ENCODE measurements at places on chromosomes 7 and 10.

DNA sequence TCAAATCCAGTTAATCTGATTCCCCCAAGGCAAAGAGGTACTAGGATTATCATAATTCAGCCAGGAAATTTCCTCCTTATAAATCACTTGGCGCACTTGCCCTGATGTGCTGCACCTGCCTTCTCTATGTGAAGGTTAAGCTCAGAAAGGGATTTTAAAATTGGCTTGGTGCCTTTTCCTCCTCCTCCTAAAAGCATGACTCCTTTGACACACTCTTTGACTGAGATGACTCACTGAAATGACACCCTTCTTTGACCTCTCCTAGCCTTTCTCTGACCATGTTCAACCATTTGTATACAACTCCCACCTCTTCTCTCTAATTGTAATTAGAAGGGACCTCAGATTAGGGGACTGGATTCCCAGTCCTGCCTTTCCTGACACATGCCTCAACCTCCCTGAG is 46.5 kb downstream of the ABLIM1 start:
- DNase-seq = no peak

DNA sequence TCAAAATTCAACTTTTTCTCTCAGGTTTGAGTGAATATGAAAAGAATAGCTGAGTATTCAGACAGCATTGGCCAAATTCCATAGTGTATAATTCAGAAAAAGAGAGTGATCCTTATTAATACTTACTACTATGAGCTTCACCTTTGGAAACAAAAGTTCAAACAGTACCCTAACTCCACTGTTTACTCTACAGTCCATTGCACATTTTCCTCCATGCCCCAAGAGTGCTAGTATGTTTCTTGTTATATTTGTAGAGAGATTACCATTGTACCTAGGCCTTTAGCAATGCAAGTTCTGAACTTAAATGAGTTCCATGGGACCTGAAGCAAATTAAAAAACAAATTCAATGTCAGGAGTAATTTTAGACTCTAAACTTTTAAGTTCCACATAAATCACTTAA is 48.1 kb downstream of the MAGI2 start:
- DNase-seq = no peak

GRCh38 chr10:24938076-24938475 is 14.3 kb downstream of the PRTFDC1 start:
- DNase-seq = no peak

DNA sequence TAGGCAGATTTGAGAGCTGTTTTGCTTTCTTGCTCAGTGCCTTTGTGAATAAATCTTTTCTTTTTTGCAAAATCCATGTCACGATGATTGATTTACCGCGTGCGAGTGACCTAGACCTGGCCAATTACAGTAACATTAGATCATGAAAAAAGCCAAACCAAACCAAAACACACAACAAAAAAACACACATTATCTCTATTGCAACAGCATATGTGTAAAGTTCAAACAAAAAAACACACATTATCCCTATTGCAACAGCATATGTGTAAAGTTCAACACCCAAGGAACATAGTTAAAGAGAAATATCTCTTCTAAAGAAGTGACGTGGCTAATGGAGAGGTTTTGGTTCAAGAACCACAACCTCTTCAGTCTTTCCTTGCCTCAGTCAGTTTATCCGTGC is 342.6 kb upstream of the NRG3 start:
- no peak for DNase-seq

DNA sequence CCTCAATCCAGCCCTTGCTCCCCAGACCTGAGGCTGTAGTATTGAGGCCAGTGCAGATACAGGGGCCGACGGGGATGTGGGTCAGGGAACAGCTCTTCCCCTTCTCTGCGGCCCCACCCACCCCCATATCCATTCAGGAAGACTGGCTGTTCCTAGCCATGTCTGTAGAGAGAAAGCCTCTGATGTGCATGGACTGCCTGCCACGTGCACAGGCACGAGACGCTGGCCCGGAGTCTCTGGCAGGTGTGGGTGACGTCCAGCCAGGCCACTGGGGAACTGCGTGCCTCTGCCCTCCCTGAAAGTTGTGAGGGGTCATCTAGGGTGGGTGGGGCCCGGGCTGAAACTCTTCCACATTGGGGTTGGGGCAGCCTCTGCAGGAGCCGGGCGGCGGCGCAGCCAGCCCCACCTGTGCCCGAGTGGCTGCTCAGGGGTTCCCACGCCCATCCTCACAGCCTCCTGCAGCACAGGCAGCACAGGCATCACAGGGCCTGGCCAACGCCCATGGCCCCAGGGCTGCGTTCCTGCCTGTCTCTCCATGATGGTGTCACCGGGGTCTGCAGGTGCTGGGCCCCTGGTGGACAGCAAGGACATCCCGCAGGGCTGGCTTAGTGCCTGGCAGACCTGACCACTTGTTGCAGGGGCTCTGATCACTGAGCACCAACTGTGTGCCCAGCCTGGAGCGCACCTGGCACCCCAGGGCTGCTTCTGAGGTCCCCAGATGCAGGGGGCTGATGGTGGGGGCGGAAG is 27.5 kb downstream of the MICALL2 start:
- DNase-seq = no peak

- peak; percentile 17 for DNase-seq
Observed at GRCh38 chr10:26269754-26270153, 53.2 kb downstream of the GAD2 start.

GRCh38 chr10:86391986-86392722 is 25.6 kb upstream of the GRID1 start:
- no peak for DNase-seq

- no peak for DNase-seq
Observed at GRCh38 chr10:51705774-51706173, 6.4 kb upstream of the CSTF2T start.

DNA sequence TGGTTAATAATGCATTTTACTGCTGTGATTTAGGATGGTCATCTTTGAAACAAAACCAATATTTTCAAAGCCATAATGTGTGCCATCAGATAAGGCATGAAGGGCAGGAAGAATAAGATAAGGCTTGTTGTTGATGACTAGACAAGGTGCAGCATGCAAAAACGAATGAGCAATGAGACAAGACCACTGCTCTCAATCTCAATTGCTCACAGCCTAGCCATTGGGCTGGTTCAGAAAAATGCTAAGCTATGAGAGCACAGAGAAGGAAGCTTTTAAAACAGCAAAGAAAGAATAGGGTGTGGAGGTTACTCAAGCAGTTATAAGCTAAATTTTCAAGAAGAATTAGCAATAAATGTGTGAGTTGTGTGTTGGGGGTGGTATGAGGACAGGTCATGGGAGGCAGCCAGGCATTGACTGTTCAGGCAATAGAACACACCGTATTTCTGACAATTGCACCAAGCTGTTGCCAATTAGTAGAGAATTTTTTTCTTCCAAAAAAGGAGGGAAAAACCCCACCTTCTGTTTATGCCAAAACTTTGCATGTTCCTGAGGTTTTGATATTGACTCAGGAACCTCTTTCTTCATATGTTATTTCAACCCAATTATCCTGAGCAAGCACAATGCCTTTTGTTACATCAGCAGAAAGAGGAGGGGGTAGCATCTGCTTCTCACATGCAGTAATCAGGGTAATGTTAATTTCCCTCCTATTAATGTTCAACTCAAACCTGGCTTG is 276.5 kb downstream of the HDAC9 start:
- DNase-seq = no peak

DNA sequence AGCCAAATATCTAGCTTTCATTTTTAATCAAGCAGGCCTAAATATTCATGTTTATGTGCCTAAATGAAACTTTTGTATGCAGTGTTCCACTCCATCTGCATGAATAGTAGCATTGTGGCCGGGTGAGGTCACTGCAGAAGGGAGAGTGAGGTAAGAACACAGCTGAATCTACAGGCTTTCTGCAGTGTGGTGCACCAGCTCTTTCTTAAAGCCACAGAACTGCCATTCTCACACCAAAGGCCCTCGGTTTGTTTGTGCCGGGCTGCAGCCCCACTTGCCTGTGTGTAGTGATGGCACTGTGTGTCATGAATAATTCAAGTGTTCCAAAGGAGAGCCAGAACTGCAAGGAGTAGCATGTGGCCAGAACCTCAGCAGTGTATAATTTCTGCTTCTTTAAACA is 204.1 kb downstream of the TRIL start:
- DNase-seq = no peak

- DNase-seq = peak; percentile 1
Observed at GRCh38 chr7:141864765-141865447, 23.6 kb upstream of the PRSS37 start.

GRCh38 chr7:1181031-1181430 is 21.0 kb upstream of the ZFAND2A start:
- DNase-seq = no peak

- no peak for DNase-seq
Observed at GRCh38 chr10:95392681-95393164, 101.9 kb upstream of the PDLIM1 start.

GRCh38 chr10:118047157-118047719 is 497 bp upstream of the RAB11FIP2 start:
- DNase-seq = no peak

- peak; percentile 50 for DNase-seq
Observed at GRCh38 chr7:41977151-41977651, 259.8 kb downstream of the GLI3 start.

DNA sequence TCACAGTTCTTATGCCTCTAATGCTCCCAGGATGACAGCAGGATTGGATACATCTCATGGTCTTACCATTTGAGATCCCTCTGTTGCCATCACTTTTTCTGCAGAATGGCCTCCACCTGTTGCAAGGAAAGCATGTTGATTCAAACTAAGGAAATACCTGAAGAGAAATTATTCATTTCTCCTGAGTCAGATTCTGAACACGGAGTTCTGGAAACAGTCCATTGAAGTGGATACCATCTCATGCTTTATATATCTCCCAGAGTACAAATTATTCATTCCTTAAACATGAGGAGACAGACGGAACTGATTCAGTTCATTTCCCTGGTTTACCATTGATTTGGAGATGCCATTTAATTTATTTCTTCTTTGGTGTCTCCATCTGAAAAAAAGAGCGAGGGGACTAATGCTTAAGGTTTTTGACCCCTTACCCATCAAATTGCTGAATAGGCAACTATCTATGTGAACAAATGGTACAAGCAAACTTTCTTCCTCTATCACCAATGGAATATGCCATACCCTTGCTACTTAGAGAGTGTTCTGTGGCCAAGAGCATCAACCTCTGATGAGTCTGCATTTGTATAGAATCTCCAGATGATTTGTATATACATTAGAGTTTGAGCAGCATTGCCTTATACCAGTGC is 305.0 kb upstream of the LRGUK start:
- DNase-seq = no peak

GRCh38 chr10:122475100-122475499 is 13.7 kb downstream of the HTRA1 start:
- no peak for DNase-seq

- DNase-seq = no peak
Observed at GRCh38 chr10:22454634-22455033, 109.3 kb downstream of the SPAG6 start.

GRCh38 chr7:159120540-159120919 is 24.1 kb downstream of the VIPR2 start:
- DNase-seq = no peak

DNA sequence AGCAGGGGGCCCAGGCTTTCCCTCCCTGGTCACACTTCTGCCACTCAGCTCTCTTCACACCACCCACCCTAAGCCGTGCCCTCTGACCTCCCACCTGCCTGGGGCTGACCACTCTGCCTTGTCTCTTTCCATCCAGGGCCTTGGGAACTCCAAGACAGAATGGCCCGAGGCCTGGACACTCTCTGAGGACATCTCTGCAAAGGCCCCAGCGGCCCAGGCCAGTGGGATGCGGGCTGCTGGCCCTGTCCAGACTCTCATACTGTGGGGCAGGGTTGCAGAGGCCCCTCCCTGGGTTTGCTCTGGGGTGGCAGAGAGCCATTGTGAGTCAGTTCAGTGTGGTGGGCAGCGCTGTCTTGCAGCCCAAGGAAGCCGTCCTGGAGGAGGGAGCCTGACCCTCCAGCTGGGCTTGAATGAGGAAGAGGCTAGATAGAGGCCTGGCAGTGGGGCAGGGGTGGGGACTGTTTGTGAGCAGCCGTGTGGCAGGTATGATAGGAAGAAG is 39.9 kb upstream of the RABGEF1 start:
- no peak for DNase-seq

- DNase-seq = peak; percentile 58
Observed at GRCh38 chr7:22726907-22727713, at the start of gene IL6. IL6 (plus strand) TSS chr7:22727200; CDS start chr7:22727263, 63 bp downstream.

- DNase-seq = no peak
Observed at GRCh38 chr7:33109758-33110238, 594 bp upstream of the RP9 start.

- peak; percentile 90 for DNase-seq
Observed at GRCh38 chr10:78299851-78300468, 266.3 kb downstream of the RPS24 start.

DNA sequence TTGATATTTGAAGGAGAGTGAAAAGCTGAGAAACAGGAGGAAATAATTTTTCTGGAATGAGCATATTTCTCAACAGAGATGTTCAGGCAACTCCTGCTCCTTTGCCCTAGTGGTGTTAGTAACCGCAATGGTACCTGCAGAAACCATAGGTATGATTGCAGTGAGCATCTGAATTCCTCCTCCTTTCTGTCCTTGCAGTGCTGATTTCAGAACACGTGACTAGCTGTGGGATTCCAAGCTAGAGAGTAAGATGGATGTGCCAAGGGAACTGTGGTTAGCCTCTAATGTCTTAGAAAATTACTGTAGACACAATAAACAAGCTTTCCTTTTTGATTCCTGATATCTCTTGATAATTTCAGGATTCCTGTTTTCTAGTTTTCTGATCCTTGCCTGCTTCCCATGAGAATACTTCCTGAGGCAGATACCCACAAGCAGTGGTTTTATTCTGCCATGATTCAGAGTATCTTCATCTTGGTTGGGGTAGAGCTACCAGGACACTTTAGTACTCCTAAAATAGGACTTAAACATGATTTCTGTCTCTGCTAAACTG is 27.5 kb downstream of the LRGUK start:
- no peak for DNase-seq

DNA sequence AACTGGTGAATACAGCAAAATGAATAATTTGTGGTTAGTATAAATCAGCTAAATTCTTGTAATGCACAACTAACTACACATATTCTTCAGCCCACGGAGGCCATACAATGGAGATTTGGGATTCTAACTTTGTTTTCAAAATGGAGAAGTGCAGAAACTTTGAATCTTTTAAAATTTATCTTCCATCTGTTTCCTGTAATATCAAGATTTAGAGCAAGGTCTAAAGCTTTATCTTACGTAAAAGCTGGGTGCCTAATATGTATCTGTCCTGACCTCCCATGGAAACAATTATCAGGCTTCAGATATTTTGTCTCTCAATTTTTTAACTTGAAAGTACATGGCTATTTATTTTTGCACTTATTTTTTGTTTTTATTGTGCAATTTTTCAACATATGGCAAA is 5.0 kb upstream of the AHR start:
- no peak for DNase-seq

DNA sequence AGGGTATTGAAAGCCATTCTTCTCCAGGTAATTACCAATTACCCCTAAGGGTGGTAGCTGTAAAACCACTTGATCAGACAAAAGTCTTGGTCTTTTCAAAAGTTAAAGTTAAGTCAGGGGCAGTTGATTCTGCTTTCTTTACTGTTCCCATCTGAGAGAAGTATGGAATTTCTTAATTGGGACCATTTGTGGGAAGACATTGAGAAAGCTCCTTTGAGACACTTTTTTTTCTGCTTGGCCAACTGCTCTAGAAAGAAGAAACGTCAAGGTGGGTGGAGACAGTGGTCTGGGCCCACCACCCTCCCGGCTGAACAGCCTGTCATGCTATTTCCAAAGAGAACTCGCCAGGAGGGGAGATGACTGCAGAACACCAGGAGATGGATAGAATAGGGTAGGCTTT is 45.3 kb downstream of the WNT2 start:
- no peak for DNase-seq

- DNase-seq = no peak
Observed at GRCh38 chr10:72310636-72311035, 36.9 kb downstream of the DDIT4 start.

Measured in KBM-7 (cell line).